ENCODE measurements at places on chromosomes 2 and 18.
A peak's percentile ranks its signal among the peaks of the same experiment; 100 is the strongest.

- no peak for DNase-seq
These were observed 21.6 kb downstream of the CRIM1 start for GRCh38 chr2:36376992-36377738.

GRCh38 chr2:221943076-221943810 lies 355.6 kb downstream of the PAX3 start:
- peak; percentile 50 for DNase-seq

- no peak for DNase-seq
These were observed 37.8 kb upstream of the ASAP2 start for GRCh38 chr2:9168821-9169221.

- DNase-seq = no peak
These were observed 13.3 kb downstream of the SLC66A2 start for GRCh38 chr18:79938196-79938595.

DNA sequence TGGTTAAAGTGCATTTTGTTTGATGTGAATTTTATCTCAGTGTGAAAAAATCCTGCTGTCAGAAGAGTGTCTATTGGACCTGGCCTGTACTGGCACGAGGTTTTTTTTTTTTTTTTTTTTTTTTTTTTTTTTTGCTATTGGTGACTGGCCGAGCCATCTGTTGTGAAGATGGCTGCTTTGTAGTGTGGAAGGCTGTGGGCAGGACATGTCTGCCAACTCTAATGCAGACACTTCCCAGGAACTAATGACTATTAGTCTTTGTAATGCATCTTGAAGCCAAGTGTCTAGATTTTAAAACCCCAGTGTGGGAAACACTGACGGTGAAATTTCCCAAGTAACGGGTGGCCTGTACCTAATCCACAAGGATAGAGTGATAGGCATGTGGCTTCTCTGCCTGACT lies 34.3 kb downstream of the ZAP70 start:
- no peak for DNase-seq

DNA sequence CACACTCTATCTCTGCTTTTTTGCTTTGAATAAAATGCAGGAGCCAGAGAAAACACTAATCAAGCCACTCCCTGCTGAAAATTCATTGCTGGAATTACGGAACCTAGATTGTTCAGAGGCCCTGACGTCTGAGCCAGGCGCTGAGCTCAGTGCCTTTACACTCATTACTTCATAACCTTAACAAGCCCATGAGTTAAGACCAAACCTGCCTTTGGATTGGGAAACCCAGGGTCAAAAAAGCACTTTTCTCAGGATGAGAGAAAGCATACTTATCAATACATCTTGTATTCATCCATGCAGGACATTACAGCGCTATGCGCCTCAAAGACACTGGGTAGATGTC lies 762 bp downstream of the INO80C start:
- peak; percentile 52 for DNase-seq

DNA sequence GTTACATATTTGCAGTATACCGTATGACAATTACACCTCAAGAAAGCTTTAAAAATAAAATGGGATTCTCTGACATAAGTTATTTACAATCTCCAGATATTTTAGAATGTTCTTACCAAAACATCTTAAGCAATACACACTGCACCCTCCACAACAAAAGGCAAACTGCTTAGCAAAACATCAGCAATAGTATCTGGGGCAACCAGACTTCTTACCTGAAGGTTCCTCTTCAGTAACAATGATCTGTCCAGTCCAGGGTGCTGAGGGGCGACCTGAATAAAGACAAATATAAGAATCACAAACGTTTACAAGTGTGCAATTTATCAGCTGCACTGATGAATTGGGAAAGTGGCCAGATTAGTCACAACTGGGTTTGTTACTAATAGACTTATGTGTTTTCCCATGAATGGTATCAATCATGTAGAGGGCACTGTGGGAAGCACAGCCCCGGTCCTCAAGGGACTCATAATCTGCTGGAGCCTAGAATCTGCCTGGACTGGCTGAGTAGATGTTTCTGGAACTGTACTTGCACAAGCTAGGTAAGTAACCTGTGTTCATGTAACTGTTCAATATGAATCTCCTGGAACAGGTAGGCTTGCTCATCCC lies 70.7 kb downstream of the MYOM1 start:
- no peak for DNase-seq

- no peak for DNase-seq
These were observed 1.3 kb downstream of the HOXD10 start for GRCh38 chr2:176117823-176118371.

- peak; percentile 77 for DNase-seq
These were observed 44.6 kb downstream of the FAM124B start for GRCh38 chr2:224357098-224357901.
